ENCODE measurements at places on chromosomes 1 and 21.

- DNase-seq: no peak
Observed at GRCh38 chr1:168509875-168510791, 33.7 kb downstream of the XCL2 start.

GRCh38 chr21:33019885-33020557 is 5.7 kb upstream of the OLIG2 start:
- DNase-seq: no peak

DNA sequence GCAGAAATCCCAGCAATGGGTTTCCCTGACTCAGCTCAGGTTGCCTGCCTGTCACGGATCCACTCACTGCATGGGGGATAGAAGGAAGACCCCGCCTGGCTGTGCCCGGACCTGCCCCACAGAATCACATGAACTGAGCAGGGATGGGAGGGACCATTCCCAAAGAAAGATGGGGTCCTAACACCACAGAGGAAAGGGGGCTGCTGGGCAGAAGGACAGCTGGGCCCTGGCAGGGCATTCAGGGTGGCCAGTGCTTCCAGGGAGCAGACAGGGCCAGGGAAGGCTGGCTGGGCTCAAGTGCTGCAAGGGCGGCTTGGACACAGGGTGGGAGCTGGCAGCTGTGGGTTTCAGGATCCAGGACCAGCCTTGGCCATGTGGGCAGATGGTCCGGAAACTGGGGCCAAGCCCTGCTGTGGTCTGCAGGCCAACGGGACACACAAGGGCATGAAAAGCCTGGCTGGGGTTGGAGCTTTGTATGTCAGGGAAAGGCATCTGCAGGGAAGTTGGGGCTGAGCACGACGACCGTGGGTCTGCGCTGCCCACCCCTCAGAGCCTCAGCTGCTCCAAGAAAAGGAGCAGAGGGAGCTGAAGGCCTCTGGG is 723.9 kb downstream of the PTPRU start:
- no peak for DNase-seq

DNA sequence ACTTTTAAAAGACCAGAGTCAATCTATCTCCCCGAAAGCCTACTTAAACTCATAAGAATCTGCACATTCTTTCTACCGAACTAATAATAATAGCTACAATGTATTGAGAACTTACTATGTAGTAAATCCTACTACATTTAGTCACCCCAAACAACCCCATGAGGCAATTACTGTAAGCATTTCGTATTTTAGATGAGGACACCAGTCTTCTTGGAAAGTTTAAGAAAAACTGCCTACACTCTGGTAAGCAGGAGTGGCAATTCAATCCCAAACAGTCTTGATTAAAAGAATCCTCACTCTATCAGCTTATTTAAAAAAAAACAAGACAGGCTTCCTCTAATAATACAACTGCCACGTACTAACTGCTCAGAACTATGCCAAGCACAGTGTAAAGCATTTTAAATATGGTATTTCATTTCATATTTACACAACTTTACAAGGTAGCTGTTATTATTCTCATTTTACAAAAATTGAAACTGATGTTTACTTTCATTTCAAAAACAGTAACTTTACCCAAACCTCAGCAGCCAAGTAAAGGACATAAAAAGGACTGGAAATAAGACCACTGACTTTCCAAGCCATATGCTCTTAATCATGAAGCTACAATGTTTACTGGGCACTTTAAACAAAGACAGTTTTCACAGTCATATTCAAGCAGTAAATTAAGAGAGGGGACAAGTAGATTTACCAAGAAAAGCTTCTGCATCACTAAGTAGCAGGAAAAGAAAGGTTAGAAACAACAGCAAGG is 13.9 kb downstream of the ARID4B start:
- DNase-seq: peak; percentile 48

DNA sequence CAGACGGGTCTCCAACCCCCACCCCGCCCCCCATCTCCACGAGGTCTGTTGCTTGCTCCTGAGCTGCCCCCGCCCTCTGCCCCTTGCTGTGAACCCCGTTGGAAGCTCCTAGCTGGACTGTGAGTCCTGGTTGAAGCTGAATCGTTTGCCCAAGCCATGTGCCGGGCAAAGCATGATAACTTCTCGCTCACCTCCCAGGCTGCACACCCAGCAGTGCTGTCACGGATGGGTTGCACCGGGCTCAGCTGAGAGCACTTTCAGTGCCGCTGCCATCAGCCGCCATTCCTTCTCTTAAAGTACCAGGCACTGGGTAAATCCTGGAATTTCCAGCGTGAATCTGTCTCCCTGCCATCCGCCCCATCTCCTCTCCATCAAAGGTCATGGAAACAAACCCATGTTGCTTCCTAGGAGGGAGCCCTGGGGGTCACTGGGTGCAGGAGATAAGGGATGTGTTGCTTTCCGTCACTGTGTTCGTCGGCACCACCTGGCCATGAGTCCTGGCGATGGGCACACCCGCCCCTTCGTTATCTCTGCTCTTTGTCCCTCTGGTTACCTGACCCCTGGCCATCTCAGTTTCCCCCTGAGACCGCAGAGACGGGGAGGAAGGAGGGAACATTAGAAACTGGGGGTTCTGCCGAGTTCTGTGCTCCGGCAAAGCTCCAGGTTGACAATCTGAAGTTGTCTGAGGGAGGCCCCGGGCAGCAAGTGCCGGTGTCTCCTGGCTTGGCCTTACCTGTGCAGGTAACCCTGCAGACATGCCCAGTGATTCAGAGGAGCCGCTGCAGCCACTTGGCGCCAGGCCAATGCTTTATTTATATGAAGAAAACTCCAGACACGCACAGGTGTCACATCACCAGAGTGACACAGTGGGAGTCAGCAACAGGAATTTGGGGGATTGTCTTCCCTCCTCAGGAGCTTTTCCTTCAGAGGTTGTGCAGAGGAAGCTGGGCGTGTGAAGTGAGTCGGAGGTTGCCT is 2.7 kb downstream of the PDE9A start:
- no peak for DNase-seq

GRCh38 chr1:5345556-5345955 is 646.7 kb downstream of the NPHP4 start:
- DNase-seq: no peak

DNA sequence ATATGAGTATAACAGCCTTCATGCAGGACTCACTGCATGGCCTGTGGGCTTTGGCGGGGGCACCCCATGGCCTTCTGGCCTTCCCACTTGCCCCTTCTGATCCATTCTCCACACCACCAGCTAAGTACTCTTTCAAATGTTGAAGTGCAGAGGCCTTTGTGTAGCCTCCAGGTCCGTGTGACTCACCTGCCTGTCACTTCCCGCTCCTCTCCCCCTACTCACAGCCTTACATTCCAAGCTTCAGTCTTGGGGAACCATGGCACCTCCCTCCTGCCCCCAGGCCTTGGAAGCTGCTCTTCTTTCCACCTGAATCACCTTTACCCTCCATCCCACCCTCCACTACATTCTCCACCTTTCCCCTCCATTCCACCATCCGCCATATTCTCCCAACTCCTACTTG is 69.6 kb downstream of the PGM1 start:
- DNase-seq: peak; percentile 70

GRCh38 chr1:53636621-53637171 is 102.3 kb downstream of the GLIS1 start:
- no peak for DNase-seq

- DNase-seq: peak; percentile 44
Observed at GRCh38 chr1:94096797-94097549, 24.0 kb downstream of the ABCA4 start.

DNA sequence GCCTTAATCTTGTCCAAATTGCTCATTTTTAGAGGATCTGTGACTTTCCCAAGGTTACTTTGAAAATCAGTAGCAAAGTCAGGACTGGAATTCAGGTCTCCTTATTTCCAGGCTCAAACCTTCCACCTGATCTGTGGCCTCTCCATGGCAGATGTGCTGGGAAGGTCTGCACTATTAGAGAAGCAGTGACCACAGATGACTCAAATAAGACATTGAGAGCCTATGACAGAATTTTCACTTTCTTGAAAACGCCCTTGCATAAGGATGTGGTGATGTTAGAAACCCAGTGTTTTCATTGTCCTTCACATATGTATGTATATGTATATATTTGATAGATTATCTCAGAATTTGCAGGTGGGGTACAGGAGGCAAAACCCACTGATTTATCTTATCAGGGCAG is 45.3 kb downstream of the TTC39A start:
- DNase-seq: no peak

DNA sequence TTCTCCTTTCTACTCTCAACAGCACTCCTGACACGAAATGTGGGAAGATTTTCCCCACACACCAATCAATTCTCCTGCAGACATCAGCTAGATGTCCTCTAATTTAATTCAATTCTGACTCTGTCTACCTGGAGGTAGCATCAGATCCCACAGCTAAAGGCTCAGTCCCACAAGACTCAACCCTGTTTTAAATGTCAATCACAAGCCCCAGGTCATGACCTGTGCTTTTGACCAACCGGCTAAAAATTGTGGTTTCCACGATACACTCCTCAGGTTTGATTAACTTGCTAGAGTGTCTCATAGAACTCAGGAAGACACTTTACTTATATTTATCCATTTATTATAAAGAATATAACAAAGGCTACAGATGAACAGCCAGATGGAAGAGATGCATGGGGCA is 27.4 kb downstream of the IL23R start:
- DNase-seq: no peak

DNA sequence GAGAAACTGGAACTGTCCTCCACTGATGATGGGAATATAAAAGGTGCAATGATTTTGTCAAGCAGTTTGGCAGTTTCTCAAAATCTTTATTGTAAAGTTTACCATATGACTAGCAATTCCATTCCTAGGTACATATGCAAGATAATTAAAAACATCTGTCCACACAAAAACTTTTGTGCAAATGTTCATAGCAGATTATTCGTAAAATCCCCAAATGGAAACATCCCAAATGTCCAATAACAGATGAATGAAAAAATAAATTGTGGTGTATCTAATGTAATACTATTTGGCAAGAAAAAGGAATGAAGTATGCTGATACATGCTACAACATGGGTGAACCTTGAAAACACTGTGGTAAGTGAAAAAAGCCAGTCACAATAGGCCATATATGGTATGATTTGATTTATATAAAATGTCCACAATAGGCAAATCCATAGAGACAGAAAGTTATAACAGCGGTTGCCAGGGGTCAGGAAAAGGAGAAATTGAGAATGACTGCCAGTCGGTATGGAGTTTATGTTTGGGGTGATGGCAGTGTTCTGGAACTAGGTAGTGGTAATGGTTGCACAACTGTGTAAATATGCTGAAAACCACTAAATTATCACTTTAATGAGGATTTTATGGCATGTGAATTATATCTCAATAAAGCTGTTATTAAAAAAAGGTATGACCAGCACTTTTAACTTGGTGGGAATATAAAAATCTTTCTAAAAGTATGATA is 81.7 kb upstream of the BEND5 start:
- peak; percentile 62 for DNase-seq

GRCh38 chr1:102833151-102833550 is 275.2 kb downstream of the COL11A1 start:
- DNase-seq: no peak

GRCh38 chr21:28922368-28922767 is 70.3 kb downstream of the LTN1 start:
- DNase-seq: no peak

- DNase-seq: no peak
Observed at GRCh38 chr1:36304970-36305914, 926 bp upstream of the SH3D21 start.

DNA sequence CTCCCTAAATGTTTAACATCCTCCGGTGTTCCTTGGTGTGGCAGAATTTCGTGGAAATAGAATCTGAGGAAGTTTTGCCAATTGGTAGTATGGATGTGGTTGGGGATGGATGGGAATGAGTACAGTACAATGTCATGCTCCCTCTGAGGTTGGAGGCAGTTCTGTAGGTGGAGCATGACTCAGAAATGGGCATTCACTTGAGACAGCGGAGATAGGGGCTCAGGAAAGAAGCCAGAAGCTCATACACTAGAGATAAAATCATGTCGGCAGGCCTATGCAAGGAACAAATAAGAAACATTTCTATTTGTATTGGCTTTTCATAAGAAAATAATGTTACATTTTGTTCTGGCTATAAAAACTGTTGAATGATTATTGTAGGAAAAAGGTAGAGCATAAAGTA is 196.0 kb downstream of the URB2 start:
- peak; percentile 2 for DNase-seq

- peak; percentile 54 for DNase-seq
Observed at GRCh38 chr1:52059321-52059720, 3.2 kb downstream of the BTF3L4 start.

- peak; percentile 82 for DNase-seq
Observed at GRCh38 chr1:149885339-149886120, 13.8 kb upstream of the BOLA1 start.

- peak; percentile 14 for DNase-seq
Observed at GRCh38 chr1:57483954-57484353, 60.1 kb upstream of the DAB1 start.

DNA sequence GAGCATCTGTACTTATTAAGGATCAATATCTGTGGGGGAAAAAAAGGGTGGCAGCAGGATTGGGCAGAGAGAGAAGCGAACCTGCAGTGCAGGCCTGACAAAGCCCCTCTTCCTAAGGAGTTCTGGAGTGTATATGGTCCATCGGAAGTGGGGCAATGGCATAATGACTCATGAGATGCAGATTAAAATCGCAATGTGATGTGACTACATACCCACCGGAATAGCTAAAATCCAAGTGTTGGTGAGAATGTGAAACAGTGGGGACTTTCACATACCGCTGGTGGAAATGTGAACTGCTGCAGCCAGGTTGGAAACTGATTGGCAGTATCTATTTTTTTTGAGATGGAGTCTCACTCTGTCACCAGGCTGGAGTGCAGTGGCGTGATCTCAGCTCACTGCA is 8.2 kb upstream of the CREG1 start:
- no peak for DNase-seq

DNA sequence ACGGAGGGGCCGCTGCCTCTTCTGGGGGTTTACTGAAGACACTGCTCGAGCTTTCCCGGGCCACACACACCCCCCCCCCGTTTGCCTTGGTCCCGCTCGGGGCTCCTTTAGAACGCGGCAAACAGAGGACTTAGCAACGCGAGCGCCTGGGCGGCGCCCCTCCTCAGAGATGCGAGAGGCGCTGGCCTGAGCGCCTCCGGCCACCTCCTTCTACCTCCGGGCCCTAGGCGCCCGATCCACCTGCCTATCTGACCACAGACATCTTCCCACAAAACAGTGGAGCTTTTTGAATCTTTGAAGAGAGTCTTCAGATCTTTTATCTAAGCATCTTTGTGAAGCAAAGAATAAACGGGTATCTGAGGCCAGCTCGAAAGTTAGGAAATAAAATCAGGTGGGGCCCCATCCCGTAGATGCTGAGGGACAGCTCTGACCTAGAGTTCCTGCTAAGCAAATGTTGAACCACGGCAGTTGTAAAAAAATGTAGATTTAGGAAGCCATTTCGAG is 436 bp upstream of the TTLL7 start:
- DNase-seq: peak; percentile 63

- DNase-seq: peak; percentile 52
Observed at GRCh38 chr1:59521456-59521855, 224.6 kb downstream of the FGGY start.

Data from fibroblast of mammary gland (primary cell).